ENCODE measurements at places on chromosomes 5 and 9. TPM values are rescaled to one million over a fixed set of nuclear protein-coding genes. Genes with fewer than 3 reads are reported as not detected.

Gene CRHBP
- total RNA-seq, result not detected

DNA sequence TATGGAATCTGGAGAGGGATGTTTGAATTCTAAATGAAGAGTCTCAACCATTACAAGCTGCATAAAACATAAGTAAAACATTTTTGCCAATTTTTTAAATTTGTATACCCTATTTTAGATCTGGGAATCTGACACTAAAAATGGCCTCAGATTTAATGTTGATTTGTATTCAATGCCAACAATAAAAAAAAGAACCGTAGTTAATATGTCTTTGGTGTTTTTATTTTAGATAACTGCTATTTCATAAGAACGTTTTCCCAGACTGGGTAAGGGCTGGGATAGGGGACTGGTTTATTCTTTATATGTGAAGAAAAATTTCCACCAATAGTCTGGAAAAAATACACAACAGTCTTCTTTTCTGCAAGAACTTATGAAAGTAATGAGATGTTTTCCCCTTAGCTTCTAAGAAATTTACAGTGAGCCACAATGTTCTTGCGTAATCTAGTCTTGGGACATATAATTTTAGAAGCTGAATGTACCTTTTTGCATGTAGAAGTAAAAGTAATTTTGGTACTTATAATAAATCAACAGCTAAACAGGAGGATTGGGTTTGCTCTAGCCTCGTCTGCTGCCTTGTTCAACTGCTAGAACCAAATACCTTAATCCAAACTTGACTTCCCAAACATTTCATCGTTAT, 244.6 kb upstream of the EFNA5 start:
- no peak for DNase-seq

- DNase-seq, result no peak
These were observed 73.9 kb downstream of the ADAMTS2 start for GRCh38 chr5:179271428-179271734.

DNA sequence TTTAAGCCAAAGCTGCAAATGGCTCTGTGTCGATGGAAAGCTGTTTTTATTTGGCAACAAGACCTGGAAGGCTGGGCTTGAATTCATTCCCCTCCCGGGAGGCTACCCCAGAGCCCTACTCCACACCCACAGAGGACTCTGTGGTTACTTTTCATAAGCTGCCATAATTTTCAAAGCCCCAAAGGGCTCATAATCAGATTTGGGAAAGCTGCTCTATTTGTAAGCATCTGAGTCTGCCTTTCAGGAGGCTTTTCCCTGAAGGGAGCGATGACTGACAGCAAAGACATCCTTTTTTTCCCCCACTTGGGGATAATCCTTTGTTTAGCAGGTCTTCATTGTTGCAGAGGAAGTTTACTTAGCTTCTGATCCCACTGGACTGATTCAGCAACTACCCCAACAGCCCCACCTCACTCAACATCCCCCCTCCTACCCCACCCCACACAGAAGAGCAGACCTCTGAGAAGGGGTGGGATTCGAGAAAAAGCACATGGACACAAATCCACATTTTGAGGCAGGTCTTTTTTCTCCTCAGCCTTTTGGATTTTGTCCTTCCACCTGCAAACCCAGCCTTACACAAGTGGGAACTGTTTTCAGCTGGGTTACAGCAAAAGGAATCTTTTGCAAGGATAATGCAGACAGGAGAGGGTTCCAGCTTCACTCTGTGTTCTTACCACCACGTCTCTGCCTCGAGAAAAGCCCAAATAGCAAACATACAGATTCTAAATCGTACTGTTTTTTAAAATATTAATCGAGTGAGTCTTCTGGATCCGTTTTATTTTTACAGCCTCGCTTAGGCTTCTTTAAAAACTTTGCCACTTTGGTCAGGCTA, 244.4 kb upstream of the TUT7 start:
- DNase-seq, result no peak

Gene ERCC6L2
- 70.3 TPM for total RNA-seq

DNA sequence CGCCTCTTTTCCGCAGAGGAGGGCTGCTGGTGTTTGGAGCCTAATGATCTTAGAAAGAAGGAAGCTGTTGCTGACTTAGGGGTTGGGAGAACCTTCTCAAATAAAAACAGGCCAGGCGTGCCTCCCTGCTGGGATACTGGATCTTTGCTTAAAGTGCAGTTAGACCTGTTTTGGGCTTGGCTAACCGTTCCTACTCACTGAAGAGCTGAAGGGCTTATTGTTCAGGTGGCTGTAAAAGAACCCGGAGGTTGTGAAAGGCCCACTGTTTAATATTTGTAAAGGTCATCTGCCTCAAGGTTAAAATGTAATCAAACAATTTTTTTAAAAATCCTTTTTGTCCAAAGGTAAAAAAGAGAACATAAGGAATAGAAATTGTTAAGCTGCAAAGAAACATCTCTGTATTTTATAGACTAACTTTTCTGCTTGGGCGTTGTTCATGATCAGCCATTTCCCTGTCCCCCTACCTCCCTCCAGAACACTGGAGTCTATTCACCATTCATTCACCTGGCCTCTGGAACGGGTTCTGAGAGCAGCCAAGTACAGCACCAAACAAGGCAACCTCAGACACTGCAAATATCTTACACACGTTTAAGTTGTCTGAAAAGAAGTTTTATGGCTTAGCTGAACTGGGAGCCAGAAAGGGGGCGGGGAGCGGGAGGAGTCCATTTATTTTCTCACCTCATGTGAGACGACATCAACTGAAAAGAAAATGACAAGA, 18.6 kb upstream of the MTMR12 start:
- DNase-seq, result no peak

Gene PCDHB7
- 2.1 TPM for total RNA-seq

DNA sequence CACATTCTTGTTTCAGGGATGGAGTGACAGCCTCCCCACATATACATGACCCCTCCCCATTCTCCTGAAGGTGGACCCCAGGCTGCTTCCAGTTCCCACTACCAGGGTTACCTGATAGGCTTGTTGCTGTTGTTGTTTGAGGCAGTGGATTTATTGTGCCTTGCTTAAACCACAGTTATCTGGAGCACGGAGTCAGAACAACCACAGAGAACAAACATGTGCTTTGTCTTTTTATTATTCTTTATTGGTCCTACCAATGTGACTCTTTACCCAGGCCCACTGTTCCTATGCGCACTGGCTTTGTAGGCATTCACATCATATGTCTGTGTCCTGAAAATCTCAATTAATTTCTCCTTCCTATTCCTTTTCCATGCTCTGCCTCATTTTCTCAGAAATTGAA, 41.2 kb upstream of the IPPK start:
- DNase-seq, result no peak

DNA sequence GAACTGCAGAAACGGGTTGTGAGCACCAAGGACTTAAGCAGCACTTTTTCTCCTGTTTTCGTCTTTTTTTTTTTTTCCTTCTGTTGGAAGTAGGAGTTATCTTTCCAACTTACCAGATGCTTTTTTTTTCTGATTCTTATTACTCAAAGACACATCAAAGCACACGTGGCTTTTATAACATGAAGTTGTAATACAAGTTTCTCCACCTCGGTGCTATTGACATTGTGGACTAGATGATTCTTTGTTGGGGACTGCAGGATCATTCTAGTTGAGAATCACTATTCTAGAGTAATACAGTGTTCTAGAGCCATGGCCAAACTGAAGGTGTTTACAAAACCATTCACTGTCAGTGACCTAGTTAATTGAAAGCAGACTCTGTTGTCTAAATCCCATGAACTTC, 51.5 kb downstream of the MYO10 start:
- no peak for DNase-seq

Gene FAM151B
- total RNA-seq, result not detected

Gene C5orf58
- not detected for total RNA-seq

GRCh38 chr5:62642468-62642867, 63.8 kb downstream of the LRRC70 start:
- no peak for DNase-seq

- DNase-seq, result no peak
These were observed 284.2 kb downstream of the NSG2 start for GRCh38 chr5:174329738-174330137.

DNA sequence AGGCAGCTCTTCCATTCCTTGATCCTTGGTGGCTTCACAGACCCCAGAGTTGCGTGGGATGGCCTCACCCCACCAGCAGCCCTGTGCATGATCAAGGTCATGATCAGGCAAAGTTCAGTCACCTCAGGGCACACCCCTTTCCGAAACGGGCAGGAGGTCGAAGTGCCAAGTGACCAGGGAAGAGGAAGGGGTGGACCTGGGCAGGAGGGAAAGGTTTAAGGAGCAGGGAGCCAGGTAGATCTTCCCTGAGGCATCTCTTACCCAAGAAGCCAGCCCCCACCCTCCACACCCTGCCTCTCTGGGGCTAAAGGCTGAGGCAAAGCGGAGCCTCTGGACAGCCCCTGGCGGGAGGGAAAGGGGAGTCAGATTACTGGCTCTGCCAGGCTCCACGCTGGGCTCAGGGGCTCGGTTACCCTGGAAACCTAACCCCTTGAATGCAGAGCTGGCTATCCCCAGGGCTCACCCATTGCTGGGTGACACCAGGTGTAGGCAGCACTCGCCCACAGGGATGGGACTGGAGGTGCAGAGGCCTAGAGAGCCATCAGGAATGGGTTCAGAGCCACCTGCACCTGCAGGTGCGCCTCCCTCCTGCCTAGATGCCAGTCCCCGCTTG, 3.6 kb downstream of the MGAT4B start:
- no peak for DNase-seq
